ENCODE measurements at places on chromosomes 2 and 18.

GRCh38 chr18:48201337-48202005 lies 207.7 kb downstream of the ZBTB7C start:
- no peak for DNase-seq

DNA sequence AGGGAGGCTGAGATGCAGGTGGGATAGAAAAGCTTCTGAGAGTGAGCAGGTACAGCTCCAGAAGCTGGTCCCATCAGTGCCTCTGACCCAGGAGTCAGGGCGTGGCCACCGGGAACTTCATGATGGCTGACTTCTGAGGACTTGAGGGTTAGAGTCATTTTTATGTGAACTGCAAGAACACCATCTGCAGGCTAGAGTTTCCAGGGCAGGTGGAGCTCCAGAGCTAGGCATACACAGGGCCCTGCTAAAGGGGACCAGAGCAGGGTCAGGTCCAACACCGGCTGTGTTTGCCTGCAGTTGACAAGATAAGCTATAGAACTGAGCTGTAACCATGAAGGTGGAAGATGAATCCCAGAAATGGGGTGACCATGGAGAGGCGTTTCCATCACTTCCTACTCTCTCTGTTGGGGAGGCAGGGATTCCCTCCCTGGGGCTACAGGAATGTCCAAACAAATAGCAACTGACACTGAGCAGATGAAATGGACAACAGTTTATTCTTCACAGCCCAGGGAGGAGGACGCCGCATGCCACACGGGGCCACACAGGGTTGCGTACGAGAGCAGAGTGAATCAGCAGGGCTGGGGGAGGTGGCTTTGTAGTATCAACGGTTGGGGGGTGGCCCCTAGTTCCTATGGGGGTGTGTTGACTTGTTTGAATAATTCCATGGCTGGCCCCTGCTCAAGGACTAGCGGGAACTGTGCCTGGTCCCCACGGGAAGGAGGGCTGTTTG lies 77.6 kb upstream of the ZNF516 start:
- no peak for DNase-seq

DNA sequence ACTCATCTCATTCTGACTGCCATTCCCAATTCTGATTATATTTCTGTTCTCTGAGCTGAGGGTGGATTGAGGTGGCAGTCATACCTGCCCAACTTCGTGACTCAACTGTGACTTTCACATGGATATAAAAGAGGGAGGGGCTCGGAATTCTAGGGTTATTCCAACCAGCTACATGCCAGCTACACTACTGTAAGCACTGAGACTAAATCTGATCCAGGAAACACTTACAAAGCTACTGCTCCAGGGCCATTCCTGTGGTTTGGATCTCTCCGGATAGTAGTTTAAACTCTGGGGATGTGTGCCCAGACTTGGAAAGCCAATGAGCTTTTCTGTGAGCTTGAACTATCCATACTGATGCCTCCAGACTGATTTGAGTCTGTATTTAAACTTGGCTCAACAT lies 7.9 kb downstream of the MAP2 start:
- no peak for DNase-seq

DNA sequence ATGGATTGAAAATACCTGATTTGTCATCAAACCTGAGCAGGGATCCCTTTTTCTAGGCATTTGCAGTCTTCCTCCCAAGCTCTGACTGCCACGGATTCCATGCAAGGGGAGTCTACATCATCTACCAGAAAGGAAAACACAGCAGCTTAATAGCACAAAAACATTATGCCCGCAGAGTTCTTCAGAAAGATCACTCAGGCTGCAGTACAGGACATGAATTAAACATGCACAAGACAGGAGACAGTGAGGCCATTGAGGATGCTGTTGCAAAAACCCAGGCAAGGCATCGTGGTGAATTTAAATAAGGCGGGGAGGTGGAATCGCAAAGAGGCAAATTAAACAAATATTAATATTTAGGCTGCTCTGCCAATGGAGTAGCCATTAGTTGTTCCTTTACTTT lies 88.5 kb downstream of the MRPS9 start:
- DNase-seq = no peak

DNA sequence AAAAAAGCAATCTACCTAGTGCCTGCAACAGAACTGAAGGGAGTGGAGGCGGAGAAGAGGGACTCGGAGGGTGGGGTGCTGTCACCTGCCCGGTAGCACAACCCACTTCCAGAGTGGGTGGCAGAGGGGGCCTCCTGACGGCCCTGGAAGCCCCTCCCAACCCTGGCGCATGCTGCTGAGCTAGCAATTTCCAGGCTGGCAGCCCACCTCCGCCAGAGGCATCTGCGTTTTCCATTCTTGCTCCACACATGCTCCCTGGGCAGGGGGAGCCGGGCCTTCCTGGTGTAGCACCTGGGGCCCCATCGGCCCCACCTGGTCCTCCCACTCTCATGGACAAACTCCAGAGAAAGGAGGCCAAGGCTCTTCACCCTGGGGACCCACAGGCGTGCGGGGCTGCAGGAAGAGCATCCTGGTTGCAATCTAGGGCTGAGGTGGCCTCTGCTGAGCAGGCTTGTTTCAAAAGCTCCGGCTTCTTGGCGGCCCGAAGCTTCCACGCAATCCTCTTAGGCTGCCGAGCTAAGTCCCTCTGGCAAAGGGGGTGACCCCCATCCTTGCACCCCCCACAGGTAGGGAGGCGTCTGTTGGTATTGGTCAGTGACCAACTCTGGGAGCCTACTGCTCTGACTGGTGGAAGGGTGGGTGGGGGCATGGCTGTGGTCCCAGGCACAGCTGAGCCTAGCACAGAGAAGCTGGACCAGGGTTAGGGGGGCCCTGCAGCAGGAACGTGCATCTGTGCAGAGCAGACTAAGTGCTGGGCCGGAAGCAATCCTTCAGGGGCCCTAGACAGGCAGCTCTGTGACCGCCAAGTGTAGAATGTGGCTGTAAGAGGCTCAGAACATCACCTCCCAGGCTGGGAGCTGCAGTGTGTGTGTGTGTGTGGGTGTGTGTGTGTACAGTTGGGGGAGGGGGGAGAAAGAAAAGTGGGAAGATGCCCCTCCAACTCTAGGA lies 2.6 kb downstream of the HS6ST1 start:
- DNase-seq = no peak

DNA sequence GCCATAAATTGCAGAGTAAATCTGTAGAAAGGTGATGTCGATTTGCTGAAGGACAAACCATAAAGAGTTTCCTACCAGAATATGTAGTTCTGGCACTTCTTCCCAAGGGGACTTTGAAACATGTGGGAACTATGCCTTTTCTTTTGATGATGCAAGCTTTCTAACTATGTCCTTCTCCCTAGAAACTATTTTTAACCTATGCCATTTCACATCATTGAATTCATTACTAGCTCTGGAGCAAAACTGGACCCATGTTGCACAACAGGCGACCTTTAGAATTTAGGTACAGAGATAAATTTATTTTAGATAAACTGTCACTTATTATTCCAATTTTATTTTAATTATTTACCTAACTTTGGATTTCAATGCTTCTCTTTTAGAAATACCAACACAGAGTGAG lies 186.5 kb downstream of the CCDC102B start:
- DNase-seq = no peak

DNA sequence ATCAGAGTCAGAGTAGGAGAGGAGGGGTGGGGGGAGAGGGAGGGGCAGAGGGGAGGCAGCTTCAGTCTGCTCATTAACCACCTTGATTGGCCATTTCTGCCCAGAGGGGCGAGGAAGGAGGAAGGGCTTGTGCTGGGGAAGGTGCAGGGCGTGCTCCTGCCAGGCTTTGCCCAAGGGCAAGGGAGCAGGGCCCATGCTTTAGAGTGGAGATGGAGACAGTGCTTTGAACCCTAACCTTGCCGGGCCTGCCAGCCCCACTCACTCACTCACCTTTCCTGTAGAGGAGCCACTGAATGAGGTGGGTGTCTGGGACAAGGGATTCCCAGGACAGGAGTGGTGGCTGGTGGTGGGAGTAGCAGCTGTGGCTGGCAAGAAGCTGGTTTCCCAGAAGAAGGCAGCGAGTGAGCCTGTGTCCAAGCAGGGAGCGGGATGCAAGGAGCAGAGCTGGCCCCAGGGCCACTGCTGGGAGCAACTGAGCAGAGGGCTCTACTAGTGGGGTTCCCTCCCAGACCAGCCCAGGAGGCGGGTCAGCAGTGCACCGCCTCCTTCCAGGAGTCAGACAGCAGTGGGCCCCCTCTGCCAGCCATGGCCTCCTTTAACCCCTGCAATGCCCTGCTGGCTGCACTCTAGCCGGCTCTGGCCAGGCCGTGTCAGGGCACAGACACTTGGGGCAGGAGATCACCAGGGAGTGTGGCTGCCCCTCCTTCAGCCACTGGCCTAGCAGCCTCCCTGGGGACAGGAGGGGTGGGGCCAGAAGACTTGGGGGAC lies 3.6 kb upstream of the RUFY4 start:
- DNase-seq = no peak

DNA sequence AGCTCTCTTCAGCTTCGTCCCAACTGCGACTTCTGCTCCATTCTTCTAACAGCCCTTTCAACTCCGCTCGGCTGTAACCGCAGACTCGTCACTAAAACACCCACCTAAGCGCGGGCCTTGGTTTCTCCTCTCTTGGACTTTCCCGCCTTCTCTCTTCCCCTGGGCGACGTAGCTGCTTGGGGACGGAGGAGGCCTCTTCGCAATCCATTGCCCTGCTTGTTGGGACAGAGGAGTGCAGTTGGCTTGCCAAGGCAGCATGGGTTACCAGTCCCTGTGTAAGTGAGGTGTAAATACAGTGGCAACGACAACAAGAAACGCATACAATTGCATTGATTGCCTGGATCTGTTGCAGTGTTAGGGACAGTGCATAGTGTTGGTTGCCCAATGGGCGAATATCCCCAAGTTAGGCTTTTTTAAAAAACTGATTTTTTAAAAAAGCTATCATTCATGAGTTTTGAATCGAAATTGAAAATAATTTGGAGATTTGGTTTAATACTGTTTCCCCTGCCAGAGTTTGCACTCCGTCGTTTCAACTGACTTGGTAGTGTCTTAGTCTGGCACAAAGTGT lies 484 bp upstream of the DARS1 start:
- no peak for DNase-seq

DNA sequence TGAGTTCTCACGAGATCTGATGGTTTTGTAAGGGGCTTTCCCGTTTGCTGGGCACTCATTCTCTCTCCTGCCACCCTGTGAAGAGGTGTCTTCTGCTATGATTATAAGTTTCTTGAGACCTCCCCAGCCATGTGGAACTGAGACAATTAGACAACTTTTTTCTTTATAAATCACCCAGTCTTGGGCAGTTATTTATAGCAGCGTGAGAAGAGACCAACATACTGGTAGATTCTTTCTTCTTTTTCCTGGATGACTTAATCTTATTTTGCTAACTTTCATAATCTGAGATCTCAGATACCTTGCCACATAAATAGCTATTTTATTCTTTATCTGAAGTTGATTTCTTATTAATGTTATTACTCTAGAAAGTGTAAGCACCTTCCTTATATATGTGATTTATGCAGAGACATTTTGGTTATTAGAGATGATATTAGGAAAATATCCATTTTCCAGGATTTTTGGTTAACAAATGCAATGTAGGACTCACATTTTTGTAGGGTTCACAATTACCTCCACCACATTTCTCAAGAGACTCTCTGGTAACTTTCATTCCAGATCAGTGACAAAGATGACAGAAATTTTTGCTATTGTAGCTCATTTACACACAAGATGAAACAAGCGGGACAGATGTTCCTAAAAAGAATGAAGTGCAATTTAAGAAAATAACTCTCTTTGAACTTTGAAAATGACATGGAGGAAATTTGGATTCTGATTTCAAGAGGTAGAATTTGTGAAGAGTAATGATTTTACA lies 97.9 kb upstream of the RND3 start:
- DNase-seq = no peak

DNA sequence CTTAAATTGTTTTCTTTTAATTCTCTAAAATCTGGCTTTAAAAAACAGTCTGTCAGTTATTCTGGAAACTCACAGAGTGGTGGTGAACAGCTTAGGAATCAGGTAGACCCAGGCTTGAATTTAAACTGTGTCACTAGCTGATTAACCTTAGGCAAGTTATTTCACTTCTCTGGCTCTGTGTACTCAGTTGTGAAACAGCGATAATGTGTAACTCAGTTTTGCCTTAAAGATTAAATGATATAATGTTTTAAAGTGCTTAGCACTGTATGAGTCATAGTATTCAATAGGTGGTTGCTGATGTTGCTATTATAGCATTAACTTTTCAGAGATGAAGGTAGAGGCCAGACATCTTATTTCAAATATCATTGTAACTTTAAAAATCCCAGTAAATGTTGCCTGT lies 40.7 kb downstream of the PKP4 start:
- DNase-seq = no peak

DNA sequence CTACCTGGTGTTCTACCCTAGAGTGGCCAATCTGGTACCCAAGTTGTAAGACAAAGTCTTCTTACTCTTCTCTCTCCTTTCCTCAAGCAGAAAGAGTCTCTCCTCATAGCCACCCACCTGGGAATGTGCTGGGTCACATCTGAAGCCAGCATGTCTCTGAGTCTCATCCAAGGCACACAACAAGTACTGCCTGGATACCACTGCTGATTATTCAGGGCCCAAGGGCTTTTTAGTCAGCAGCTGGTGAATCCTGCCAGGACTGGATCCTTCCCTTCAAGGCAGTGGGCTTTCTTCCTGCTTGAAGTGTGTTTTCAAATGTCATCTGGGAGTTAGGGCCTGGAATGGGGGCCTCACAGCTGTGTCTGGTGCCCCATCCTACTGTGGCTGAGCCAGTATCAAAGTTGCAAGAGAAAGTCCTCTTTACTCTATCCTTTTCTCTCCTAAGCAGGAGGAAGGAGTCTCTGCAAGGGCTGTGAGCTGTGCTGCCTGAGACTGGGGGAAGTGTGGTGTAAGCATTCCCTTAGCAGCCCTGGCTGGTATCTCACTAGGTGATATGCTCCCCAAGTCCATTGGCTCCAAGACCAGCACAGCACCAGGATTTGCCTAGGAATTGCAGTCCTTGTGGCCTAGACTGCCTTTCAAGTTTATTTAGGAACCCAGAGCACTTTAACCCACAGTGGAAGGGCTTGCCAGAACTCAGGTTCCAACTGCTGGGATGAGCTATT lies 27.2 kb downstream of the OXER1 start:
- no peak for DNase-seq

DNA sequence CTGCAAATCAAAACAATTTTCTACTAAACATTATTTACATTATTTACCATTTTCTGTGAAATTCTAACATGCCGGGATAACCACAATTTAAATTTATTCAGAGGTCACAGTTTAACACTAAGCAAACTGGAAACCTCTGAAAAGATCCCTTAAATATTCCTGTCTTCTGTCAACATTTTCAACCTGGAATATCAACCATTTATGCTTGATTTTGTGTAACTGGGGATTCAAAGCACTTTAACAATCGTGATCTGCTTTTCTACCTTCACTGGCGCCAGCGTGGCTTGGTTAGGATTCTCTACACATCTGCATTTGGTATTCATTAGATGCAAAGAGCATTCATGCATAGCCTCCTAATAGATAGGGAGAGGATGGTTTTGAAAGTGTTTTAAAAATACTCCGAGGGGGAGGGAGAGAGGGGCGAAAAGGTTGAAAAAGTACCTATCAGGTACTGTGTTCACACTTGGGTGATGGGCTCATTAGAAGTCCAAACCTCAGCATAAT lies 59.9 kb upstream of the RAB12 start:
- DNase-seq = no peak

DNA sequence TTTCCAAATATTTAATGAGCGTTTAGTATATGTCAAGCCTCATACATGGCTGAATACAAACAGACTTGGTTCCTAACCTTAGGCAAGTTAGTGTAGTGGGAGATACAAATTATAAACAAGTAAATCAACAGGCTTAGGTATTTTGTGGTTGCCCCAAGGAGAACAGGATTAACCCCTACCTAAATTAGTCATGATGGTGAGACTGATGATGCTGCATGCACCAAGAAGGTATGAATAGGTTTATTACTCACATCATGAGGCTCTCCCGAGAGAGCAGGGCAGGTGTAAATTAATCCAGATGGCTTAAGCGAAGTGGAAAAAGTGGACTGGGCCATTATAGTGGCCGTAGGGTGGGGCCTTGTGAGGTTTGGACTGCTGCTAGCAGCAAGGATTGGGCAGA lies 118.1 kb upstream of the GCFC2 start:
- DNase-seq = no peak

All from stimulated activated CD8-positive, alpha-beta memory T cell treated with anti-CD3 and anti-CD28 coated beads, Interleukin-15, amount 100 ng/mL, for 24 hours (primary cell).